Inflammatory macrophage treated with lipopolysaccharide for 1 hour (primary cell): ENCODE measurements at places on chromosomes 16 and 17.

DNA sequence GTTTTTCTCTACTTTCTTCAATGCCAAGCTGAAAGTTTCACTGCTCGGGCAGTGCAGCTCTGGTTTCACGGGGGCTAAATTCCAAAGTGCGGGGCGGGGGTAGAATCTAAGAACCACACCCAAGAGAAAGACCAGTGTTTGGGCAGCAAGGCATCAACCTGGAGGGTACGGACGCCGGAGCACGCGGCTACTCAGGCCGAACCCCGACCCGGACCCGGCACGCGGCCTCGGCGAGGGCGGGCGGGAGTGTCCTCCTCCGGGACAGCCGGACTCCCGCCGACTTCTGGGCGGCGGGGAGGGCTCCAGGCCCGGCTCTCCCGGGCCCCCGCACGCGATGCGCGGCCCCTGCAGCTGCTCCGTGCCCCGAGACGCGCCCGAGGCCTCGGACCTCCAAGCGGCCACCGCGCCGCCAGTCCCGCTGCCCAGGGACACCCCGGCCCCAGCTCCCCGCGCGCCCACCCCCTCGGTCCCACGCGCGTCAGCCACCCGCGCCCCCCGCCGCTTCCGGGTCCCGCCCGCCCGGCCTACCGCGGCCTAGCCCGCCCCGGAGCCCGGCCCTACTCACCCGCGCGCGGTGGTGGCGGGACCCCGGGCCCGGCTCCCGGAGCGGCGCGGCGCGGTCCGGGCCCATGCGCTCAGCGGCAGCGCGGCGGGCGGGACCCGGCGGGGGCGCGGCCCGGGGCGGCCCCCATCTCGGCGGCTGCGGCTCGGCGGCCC, 561 bp downstream of the AXIN1 start:
- no peak for DNase-seq

DNA sequence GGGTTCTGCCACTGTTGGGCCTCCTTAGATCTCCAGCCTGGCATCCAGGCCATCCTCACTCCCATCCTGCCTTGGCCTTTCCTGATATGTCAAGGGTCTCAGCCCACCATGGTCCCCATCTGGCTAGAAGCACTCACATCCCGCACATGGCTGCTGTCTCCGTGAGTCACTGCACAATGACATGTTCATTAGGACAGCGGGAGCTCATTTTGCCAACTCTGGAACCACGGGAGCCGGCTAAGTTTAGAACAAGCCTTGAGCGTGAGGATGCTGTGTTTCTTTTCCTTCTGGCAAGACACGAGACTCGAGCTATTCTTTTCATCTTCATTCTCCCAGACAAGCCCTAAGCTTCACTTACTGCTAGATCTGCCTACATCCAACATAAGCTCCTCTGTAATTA, 65.7 kb upstream of the KSR1 start:
- no peak for DNase-seq

GRCh38 chr17:27259356-27259755, 34.6 kb upstream of the WSB1 start:
- DNase-seq, result no peak

DNA sequence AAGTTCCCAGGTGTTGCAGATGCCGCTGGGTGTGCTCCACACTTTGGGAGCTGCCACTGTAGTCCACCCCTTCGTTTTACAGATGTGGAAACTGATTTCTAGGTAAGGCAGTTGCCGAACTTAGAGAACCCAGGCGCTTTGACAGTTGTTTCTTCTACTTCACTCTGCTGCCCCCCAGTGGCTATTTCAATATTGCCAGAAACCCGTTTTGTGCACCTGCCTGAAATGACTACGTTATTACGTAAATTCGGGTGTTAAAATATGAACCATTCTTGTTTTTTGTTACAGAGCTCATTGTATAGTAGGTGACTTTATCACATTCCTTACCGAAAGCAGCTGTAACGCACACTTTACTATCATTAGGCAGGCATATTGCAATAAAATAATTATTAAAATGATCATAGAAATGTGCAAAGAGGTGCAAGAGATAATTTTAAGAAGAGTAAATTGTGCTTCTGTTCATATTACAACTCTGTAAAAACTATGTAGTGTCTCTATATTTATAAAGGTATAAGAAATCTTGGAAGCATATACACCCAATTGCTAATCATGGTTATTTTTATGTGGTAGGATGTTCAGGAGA, 44.9 kb downstream of the OTOA start:
- peak; percentile 94 for DNase-seq

DNA sequence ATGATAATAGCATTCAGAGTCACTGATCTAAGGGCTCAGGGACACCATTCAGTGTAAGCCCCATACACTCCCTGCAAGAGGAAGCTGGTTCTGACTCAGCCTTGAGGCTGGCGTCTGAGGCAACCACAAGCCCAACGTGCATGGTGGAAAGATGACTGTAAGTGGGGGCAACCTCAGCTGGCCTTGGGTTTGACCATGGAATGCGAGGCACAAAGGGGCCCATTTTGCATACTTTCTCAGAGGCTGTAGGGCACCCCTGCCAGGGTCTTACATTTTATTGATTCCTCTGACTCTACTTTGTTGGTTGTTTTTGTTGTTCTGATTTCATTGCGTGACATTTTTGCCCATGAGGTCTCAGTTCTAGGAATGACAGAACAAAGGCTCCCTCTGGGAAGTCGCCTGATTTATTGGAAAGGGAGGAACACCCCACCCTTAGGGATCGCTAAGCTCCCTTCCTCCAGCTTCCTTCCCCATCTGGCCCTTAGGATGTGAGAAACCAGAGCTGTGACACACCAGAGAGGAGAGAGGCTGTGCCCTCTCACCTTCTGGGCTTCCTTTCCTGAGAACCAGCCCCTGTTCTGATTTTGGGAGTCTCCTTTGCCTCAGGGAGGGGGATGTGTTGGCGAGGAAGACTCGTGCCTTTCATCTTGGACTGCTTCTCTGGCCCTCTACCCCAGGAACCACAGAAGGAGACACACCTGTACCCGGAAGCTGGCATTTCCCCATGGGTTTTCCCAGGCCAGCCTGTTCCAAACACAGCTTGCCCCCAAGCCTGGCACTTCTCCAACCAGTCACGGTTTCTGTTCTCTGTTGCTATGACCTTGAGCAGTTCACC, 5.6 kb upstream of the CIITA start:
- DNase-seq, result peak; percentile 85

DNA sequence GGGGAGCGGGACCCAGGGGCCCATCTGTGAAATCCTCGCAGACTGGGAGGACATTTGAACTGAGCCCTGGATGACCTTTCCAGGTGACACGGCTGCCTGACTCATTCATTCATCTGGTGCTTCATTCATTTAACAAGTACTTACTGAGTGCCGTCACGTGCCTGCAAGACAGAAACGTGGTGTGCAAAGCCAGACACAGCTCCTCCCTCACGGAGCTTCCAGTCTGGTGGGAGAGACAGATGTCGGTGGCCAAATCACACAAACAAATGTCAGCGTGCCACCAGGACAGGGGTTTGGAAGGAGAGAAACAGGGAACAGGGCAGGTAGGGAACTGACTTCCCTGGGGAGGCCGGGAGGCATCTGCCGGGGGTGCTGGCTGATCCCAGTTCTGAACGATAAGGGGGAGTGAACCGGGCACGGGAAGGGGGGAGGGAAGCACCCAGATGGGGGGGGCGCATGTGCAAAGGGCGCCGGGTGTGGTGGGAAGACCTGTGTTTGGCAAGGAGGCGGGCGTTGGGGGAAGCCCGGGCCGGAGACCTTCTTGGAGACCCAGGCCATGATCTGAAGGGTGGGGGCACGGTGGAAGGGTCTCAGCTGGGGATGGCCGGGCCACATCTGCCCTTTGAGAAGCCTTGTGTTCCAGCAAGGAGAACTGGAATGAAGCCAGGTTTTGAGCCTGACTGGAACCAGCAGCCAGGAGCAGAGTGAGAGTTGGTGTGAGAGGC, 93.6 kb upstream of the CIBAR2 start:
- no peak for DNase-seq

GRCh38 chr16:83721676-83722075, 86.1 kb upstream of the HSBP1 start:
- peak; percentile 10 for DNase-seq

- no peak for DNase-seq
Observed at GRCh38 chr17:44219616-44220212, at the start of gene UBTF. Gene UBTF, minus strand, starts transcription at chr17:44219675. Its CDS starts 1,446 bp downstream, at chr17:44218229.

GRCh38 chr16:29812754-29813643, 1.0 kb downstream of the PRRT2 start:
- no peak for DNase-seq

DNA sequence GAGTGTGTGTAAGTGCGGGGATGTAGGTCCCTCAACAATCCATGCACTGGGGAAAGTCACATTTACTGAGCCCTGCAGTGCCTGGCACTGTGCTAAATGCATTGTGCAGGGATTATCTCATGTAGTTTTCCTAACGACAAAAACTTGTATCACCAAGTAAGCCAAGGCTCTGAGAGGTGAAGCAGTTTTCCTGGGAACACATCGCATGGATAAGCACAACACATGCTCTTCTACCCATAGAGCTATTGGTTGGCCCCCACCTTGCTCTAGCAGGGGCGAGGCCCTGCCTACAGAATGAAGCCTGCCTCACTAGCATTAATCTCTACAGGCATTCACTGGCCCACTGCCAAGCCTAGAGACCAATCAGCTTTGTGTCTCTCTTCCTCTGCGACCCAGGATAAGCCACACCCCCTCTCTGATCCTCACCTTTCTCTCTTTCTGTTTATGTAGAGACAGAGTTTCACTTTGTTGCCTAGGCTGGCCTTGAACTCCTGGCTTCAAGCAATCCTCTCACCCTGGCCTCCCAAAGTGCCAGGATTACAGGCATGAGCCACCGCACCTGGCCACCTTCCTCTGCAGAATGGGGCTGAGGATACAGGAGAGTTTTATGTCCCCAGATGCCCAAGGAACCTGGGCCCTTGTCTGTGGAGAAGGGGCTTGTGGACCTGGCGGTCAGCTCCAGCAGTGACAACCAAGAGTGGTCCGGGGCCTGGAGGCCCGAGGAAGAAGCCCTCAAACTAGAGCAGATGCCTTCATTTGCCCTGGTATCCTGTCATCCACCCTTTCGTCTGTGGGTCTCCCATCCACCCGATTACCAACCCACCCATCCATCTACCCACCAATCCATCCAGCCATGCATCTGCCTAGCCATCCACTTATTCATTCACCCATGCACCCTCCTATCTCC, 12.8 kb downstream of the CDH16 start:
- no peak for DNase-seq

DNA sequence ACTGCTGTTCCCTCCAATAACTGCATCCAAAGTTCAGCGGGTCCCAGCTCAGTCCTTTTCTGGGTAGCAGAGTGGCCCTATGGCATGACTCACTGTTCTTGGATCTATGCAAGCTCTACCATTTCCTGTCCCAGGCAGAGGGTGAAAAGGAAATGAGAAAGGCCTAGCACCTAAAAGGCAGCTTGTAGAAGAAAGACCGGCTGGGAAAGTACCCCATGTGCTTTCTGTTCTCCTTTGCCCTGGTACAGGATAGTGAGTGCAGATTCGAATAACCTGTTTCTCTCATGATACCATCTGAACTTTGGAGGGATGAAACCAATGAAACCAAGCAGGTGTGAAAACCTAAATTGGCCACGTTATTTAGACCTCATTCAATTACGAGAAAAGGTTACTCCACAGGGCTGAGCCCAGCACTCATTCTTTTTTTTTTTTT, 12.7 kb upstream of the HASPIN start:
- DNase-seq, result peak; percentile 80

DNA sequence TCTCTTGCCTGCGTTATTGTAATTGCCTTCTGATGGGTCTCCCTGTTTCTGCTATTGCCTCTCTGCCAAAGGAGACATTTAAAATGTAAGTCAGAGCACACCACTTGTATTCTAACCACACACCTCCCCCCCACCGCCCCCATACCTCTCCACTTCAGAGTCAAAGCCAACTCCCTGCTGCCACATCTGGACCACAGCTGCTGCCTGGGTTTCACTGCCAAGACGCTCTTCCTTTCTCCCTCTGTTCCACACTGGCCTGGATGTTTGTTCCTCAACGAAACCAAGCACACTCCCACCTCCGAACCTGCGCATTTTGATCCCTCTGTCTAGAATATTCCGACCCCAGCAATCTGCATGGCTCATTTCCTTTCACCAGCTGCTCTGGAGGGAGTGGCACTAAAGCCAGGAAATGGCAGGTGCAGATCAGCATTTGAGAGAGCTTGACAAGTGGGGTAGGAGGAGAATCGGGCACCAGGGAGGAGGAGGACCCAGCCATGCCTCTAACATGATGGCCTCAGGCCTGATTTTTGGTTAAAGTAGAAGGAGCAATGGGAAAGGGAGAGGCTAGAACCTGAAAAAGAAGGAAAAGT, 92.4 kb upstream of the HS3ST2 start:
- no peak for DNase-seq

DNA sequence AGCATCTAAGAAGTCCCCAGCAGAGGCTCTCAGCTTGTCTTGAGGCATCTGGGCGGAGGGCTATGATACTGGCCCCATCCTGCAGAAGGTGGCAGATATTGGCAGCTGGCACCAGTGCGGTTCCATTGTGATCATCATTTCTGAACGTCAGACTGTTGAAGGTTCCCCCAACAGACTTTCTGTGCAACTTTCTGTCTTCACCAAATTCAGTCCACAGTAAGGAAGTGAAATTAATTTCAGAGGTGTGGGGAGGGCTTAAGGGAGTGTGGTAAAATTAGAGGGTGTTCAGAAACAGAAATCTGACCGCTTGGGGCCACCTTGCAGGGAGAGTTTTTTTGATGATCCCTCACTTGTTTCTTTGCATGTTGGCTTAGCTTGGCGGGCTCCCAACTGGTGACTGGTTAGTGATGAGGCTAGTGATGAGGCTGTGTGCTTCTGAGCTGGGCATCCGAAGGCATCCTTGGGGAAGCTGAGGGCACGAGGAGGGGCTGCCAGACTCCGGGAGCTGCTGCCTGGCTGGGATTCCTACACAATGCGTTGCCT, at the start of gene CIITA:
TSS of gene CIITA (plus strand) at position 404 of the 543 bp plus-strand sequence. CDS start at position 533, 129 bp downstream.
- peak; percentile 94 for DNase-seq

DNA sequence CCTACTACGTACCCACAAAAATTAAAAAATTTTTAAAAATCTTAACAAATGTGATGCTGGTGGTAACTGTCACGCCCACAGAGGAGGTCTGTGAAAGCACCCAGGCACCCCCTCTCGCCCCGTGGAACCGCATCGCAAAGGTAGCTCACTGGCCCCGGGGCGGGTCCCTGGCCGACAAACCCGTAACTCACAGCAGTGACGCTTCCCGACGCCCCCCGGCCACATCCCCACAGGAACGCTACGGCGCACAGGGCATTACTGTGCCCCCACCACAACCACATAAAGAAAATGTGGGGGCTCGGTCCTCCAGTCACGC, 366 bp downstream of the ANKS3 start:
- no peak for DNase-seq

DNA sequence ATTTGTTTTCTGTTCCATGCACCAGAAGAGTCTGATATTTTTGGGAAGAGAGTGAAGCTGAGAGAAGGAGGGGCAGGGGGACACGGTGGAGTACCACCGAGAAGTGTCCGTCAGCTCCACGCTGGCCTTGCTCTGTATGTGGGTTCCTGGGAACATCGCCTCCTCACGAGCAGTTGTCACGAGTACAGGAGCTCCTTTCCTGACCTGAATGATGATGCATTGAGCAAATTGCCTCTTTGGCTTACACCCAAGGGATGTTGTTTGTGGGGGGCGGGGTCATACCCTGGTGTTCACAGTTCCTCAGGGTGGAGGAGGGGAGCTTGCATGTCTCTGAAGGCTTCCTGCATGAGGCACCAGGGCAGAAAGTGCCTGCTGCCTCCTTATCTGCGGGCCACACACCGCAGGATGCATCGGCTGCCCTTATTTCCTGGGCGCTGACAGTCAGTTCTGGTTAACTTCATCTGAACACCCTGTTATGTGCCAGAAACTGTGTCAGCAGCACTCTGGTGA, 36.2 kb downstream of the RGS9 start:
- DNase-seq, result no peak
